ENCODE measurements at places on chromosomes 7 and 10. TPM values are rescaled to one million over a fixed set of nuclear protein-coding genes. Genes with fewer than 3 reads are reported as not detected.

Gene RPEL1
- not detected for total RNA-seq

Gene COL26A1
- not detected for total RNA-seq

Gene NCF1
- not detected for total RNA-seq

Gene SNCG
- 3.3 TPM for total RNA-seq

Gene ST8SIA6
- 0.14 TPM for total RNA-seq

Gene CPN1
- not detected for total RNA-seq

Data from smooth muscle cell of the umbilical artery (primary cell).